ENCODE measurements at places on chromosomes 5 and 9.

DNA sequence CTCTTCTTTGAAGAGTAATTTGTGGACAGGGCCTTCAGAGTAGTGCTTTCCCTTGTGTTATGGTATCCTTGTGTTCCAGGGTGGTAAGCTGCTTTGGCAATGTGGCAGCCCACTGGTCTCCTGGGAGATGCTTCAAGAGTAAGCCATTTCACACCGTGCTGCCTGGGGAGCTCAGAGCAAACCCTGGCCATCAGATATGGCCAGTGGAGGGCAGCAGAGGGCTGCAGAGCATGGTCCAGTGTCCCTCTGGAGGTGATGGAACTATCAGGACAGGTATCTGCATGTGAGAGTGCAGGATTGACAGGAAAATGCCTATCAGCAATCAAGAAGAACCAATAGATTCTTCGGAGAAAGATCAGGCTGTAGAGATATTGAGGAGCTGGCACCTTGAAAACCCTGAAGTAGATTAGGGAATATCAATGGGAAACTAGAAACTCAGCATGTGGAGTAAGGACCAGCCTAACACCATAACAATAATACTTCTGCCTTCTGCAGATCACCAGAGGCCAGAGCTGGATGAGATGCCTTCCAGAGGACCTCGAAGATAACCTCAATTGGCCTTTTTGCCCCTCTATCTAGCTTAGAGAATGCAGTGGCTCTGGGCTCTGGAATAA, 90.8 kb downstream of the PLPPR1 start:
- DNase-seq, result peak; percentile 63

GRCh38 chr9:78595200-78595945, 298.4 kb downstream of the PSAT1 start:
- no peak for DNase-seq

GRCh38 chr9:119175581-119175980, 193.7 kb downstream of the BRINP1 start:
- DNase-seq, result no peak

DNA sequence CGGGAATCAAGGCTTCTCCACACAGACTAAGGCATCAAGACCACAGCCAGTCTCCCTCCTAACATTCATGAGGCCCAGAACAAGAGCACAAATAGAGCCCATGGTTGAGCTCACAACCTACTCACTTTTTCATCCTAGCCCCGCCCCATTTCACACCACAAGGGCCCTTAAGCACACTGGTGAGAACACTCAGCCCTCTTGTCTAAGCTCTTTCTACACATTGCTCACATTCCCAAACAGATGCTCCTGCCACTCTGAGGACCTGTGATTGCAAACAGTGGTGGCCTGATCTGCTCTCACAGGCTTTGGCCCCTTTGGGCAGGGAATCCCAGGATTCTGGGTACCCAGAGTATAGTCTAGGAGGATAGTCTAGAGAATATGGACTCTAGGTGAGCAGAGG, 54.0 kb downstream of the FEM1C start:
- no peak for DNase-seq

DNA sequence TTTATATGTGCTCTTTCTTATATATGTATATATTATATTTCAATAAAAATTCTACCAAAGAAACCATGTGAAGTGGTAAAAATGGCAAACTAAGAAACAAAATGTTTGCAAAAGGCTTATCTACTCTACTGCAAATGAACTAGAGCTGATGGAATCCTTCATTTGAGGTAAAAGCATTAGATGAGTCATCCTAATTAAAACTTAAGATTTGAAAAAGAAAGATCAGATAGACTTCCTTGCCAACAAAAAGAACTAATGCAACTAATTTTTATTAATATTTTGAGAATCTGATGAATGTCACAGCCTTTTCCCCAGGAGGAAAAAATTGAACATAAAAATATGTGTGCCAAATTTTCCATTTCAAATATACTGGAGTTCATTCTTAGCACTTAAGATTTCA, 84.1 kb upstream of the SLCO4C1 start:
- no peak for DNase-seq

GRCh38 chr9:132882616-132883015, 3.9 kb downstream of the SPACA9 start:
- DNase-seq, result no peak

- no peak for DNase-seq
Observed at GRCh38 chr5:166880456-166880855, 1411.0 kb upstream of the WWC1 start.

- no peak for DNase-seq
Observed at GRCh38 chr5:81147886-81148571, 85.1 kb upstream of the CKMT2 start.

DNA sequence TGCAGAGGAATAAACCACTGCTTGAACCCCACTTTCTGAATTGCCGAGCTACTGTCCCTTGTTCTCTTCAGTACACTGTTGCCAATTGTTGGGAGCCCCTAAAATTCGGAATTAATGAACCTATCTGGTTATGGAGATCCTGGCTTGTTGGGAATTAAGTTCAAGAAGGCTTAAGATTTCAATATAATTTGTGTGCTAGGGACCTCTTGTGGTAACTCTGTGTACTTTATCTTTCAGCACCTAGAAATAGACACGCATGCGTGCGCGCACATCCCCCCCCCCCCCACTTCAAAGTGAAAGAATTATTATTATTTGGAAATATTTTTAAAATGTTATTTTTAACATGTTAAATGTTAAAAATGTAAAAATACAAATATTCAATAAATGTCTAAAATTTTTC, 53.3 kb upstream of the FAM169A start:
- no peak for DNase-seq

- DNase-seq, result no peak
Observed at GRCh38 chr5:2003690-2004365, 121.1 kb upstream of the IRX4 start.

GRCh38 chr9:10873999-10874398, 261.2 kb upstream of the PTPRD start:
- DNase-seq, result no peak

GRCh38 chr9:25681266-25681665, 3.0 kb upstream of the TUSC1 start:
- no peak for DNase-seq

GRCh38 chr9:33130961-33131789, 36.0 kb downstream of the B4GALT1 start:
- no peak for DNase-seq

DNA sequence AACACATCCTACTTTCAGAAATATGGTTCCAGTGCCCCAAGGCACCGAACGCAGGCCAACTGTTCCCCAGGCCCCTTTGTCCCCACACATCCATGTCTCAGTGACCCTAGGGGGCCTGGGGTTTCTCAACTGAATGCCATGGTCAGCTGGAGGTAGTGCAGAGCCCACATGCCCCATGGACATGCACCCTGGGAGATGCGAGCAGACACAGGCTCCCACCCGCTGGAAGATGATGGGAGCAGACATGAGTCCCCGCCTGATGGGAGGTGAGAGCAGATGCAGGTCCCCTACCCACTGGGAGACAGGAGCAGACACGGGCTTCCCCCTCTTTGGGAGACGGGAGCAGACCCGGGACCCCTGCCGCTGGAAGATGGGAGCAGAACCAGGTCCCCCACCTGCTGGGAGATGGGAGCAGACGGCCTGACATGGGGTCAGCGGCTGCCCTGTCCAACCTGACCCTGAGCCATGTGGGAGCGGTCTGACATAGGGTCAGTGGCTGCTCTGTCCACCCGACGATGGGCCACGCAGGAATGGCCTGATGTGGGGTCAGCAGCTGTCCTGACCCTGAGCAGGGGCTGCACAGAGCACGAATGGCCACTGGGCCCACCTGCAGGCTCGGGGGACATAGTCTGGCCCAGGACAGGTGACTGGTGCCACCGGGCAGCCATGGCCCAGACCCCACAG, 18.4 kb downstream of the ZDHHC11B start:
- no peak for DNase-seq

- DNase-seq, result no peak
Observed at GRCh38 chr9:37155601-37156000, 35.2 kb downstream of the ZCCHC7 start.

DNA sequence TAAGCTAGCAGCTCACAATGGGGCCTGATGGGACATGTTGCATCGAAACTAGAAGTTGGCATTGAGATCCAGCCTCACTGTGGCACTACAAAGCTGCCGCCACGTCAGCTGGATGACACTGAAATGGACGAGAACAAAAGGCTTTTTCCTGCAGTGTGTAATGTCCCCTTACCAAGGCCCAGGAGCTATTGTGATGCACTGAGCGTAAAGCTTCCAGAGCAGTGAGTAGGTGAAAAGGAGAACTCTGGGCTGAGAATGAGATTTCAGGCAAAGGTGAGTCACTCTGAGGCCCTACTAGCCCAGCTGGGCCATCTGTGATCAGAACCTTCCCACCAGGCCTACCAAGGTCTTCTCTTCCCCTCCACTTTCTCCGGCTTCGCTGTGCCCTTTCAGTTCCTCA, 528.1 kb upstream of the KLF4 start:
- no peak for DNase-seq

DNA sequence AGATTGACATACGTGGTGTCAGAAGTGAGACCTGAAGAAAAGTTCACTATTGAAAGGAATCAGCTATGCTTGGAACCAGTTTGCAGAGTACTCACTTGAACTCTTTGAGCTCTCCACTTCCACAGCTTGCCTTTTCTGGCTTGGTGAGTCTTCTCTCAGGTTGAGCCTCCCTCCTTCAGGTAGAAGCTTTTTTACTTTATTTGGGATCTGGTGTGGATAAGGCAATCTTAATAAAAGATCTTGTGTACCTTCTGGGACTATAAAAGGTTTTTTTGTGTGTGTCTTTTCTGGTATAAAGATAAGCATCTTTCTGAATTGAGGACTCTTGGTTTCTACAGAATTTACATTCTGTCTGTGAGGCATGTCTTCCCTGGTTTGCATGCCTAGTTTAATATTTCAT, 5.4 kb upstream of the CPLANE1 start:
- no peak for DNase-seq

- no peak for DNase-seq
Observed at GRCh38 chr9:100485196-100485595, 12.2 kb downstream of the TMEFF1 start.

- DNase-seq, result no peak
Observed at GRCh38 chr5:149921597-149921996, 23.0 kb downstream of the PDE6A start.

DNA sequence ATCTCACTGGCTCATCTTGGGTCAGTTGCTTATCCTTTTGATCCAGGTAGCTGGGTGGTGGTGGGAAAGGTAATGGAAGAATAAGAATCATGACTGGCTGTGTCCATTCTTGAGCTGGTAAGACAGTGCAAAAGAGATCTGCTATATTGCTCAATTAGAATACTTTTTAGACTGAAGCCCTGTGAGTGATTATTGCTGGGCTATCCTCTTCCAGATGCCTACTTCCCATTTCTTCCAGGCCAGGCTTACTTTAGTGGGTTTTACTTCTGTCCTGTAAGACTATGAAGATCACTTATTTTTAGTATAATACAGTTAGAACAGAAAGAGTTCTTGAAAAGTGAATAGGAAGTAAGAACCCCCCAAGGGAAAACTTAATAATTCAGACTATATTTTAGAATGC, 7.2 kb downstream of the MARCHF6 start:
- no peak for DNase-seq

- DNase-seq, result no peak
Observed at GRCh38 chr9:90423661-90424193, 218.9 kb downstream of the DIRAS2 start.

- no peak for DNase-seq
Observed at GRCh38 chr5:65073250-65073661, 304.5 kb downstream of the CWC27 start.

GRCh38 chr5:84573017-84573712, 188.5 kb upstream of the EDIL3 start:
- no peak for DNase-seq

DNA sequence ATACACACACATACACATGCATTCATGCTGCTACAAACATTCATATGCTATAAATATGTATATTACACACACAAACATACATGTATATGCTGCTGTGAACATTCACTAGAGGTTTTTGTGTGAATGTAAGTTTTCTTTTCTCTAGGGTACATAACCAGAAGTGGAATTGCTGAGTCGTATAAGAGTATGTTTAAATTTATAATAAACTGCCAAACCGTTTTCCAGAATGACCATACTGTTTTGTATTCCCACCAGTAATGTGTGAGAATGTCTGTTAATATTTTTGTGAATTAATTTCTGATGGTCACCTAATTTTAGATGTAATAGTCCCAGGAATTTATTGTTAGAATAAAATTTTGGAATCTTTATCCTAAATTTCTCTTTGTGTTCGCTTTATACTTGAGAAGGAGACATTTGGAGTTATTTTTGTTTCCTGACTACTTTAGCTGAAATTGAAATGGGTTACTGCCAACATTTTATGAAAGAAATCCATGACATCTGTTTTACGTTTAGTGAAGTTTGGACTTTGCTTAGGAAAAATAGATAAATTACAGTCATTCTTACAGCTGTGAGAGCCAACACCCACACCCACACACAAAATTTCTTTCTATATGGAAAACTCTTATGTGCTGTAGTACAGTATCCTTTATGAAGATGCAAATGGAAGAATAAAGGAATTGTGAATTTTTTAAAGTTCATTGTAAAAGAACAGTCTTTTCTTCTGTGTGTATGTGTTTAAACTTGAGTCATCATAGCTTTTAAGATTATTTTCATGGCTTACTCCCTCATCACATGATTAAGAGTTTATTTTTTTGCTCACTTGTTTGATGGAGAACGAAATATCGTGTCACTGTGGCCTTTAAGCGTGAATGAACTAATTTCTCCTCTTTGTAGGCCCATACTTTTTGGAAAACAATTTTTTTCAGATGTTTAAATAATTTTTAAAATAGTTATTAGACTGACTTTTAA, 24.3 kb downstream of the CENPP start:
- no peak for DNase-seq

- DNase-seq, result peak; percentile 32
Observed at GRCh38 chr5:44266882-44267576, 122.2 kb downstream of the FGF10 start.

DNA sequence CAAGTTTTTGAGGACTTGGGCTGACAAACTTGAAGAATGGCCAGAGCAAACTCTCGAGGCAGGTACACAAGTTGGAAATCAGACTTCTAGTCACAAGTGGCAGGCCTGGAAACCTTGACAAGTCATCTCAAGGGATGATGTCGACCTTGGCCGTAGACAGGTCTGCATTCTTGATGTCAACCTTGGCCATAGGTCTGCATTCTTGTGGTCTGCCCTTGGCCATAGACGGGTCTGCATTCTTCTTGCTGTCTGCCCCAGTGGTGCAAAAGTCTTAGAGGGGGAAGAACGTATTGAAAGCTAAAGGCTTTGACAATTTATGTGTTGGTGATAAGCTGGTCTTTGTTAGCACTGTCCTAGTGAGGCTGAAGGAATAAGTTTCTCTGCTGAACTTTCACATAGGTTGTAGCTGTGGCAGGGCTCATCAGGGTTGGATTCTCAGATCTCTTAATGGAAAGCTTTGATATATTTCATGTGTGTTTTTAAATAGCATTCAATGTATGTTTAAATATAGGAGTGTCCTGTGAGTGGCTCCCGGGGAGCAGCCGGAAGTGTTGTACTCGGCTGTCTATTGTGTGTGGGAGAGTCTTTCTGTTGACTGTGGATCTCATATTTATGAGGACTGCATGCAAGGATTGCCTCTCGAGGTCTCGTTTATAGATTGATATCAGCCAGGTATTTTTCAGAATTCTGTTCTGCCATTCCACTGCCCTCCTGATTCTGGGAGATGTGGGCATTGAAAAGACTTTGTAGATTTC, 27.0 kb downstream of the SUB1 start:
- no peak for DNase-seq

GRCh38 chr5:95919658-95920057, 42.0 kb downstream of the ELL2 start:
- DNase-seq, result no peak

All from mucosa of gallbladder (tissue), 1 donor.